Muscle of arm (tissue), 14 donors: ENCODE measurements at places on chromosomes 16 and 17. TPM values are rescaled to one million over a fixed set of nuclear protein-coding genes. Genes with fewer than 3 reads are reported as not detected.

Gene CHST4
- not detected for polyA plus RNA-seq

Gene SCNN1B
- polyA plus RNA-seq = 0.20 TPM

- no peak for DNase-seq
Measured at GRCh38 chr17:34000639-34001038, 254.4 kb upstream of the CCL2 start.

DNA sequence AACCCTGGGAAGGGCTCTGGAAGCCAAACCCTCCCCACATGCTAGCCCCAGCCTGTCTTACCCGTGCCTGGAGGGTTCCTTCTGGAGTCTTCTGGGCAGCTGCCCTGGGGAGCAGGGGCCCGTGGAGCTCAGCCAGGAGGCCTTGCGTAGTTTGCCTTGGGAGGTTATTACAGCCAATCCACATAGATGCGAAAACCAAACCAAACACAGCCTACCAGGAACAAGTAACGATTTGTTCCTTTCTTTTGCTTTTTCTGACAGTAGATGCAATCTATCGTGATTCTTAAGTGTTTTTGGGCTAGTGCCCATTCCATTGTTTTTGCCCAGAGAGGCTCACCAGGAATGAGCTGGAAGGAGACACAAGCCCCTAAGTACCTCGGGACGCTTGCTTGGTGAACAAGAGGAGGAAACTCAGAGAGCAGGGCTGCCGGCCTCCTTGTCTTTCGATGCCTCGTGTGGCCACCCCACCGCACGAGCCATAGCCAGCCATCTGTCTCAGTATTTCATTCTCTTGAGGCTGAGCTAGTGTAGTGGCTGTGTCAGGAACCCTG, 102.7 kb upstream of the NOL11 start:
- DNase-seq = no peak

DNA sequence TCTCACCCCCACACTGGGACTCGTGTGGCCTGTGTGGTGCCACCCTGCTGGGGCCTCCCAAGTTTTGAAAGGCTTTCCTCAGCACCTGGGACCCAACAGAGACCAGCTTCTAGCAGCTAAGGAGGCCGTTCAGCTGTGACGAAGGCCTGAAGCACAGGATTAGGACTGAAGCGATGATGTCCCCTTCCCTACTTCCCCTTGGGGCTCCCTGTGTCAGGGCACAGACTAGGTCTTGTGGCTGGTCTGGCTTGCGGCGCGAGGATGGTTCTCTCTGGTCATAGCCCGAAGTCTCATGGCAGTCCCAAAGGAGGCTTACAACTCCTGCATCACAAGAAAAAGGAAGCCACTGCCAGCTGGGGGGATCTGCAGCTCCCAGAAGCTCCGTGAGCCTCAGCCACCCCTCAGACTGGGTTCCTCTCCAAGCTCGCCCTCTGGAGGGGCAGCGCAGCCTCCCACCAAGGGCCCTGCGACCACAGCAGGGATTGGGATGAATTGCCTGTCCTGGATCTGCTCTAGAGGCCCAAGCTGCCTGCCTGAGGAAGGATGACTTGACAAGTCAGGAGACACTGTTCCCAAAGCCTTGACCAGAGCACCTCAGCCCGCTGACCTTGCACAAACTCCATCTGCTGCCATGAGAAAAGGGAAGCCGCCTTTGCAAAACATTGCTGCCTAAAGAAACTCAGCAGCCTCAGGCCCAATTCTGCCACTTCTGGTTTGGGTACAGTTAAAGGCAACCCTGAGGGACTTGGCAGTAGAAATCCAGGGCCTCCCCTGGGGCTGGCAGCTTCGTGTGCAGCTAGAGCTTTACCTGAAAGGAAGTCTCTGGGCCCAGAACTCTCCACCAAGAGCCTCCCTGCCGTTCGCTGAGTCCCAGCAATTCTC, 27.4 kb downstream of the STH start:
- no peak for DNase-seq
